Suppressor macrophage treated with lipopolysaccharide for 4 hours (primary cell): ENCODE measurements at places on chromosomes 4 and X.

DNA sequence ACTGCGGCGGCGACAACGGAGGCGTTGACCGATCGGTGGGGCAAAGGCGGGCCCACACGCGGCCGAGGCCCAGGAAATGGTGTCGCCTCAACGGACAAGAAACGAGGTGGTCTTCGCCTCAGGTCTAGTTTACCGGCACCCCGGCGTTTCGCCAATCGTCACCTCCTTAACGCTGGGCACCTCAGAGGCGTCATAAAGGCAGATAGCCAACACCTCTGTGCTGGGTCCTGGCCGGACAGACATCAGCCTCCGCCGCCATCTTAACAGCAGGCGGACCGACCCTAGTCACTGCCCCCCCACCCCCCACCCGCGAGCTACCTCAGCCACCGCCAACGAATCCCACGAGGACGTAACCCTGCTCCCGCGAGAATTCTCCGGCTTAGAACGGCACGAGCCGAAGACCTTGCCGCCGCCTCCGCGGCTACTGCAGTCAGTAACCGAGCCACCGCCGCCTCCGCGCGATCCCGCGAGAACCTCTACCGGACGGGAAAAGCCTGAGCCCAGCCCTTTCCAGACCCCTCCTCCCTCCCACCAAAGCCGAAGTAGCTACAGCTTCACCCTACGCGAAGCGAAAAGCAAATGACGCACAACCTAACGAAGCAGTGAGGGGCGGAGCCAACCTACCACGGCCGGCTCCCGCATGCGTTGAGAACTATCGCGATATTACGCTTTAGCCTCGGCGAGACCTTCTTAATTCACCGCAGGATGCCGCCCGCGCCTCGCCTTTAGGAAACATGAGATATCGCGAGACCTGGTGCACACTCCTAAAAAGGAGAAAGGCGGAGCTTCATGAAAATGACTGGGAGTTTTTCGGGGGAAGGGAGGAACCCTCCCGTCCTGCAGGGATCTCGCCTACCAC is 2.7 kb downstream of the HUWE1 start:
- DNase-seq = peak; percentile 97

- peak; percentile 69 for DNase-seq
Observed at GRCh38 chr4:22668301-22668700, 24.4 kb upstream of the GBA3 start.

GRCh38 chr4:100118181-100118580 is 72.1 kb downstream of the DDIT4L start:
- DNase-seq = no peak

- DNase-seq = no peak
Observed at GRCh38 chr4:18318682-18319388, 297.3 kb upstream of the LCORL start.

DNA sequence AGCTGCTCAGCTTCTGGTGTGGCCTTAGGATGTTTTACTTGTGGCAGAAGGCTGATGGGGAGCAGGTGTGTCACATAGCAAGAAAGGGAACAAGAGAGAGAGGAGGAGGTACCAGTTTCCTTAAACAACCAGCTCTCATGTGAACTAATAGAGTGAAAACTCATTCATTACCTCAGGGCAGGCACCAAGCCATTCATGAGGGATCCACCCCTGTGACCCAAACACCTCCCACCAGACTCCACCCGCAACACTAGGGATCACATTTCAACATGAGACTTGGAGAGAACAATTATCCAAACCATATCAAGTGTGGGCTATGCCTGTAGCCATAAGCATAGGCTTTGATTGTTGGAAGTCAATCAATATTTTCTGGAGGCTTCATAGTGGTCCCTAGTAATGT is 56.0 kb downstream of the GSX2 start:
- no peak for DNase-seq

- no peak for DNase-seq
Observed at GRCh38 chr4:13097971-13098370, 386.2 kb downstream of the RAB28 start.

GRCh38 chr4:157222771-157223160 is 2.2 kb downstream of the GRIA2 start:
- no peak for DNase-seq

DNA sequence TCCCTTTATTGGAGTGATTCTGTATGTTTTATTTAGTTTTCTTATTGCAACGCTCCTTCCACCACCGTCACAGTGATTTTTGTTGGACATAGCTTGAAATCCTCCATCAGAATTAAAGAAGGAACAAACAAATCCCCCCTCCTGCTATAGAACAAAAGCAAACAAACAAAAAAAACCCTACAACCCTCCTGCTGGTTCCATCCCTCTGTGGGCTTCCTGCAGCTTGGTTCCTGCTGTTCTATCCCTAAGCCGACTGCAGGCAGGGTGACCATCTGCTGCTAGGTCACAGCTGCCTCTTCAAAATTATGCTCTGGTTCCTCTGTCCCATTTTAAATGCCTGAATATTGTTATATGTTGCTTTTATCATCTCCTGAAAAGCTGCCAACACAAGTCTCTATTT is 116.8 kb upstream of the AGA start:
- no peak for DNase-seq

- DNase-seq = no peak
Observed at GRCh38 chr4:185309770-185310169, 86.0 kb downstream of the LRP2BP start.

GRCh38 chr4:42342459-42342858 is 54.8 kb upstream of the SHISA3 start:
- no peak for DNase-seq

DNA sequence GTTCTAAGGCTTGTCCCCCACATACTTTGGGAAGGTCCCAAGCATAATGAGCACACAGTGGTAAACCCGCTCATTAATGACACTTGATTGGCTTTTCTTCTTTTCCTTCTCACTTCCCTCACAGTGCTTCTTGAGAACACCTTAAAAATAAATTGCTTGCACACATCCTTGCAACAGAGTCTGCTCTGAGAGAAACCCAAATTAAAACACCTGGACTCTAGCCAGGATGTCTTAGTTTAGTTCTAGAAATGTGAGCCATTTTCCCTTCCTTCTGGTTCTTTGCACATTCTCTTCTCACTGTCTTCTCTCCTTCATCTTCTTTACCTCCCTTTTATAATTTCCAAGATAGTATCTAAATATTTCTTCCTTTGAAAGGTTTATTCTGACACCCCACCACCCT is 35.3 kb upstream of the COX7B2 start:
- no peak for DNase-seq

DNA sequence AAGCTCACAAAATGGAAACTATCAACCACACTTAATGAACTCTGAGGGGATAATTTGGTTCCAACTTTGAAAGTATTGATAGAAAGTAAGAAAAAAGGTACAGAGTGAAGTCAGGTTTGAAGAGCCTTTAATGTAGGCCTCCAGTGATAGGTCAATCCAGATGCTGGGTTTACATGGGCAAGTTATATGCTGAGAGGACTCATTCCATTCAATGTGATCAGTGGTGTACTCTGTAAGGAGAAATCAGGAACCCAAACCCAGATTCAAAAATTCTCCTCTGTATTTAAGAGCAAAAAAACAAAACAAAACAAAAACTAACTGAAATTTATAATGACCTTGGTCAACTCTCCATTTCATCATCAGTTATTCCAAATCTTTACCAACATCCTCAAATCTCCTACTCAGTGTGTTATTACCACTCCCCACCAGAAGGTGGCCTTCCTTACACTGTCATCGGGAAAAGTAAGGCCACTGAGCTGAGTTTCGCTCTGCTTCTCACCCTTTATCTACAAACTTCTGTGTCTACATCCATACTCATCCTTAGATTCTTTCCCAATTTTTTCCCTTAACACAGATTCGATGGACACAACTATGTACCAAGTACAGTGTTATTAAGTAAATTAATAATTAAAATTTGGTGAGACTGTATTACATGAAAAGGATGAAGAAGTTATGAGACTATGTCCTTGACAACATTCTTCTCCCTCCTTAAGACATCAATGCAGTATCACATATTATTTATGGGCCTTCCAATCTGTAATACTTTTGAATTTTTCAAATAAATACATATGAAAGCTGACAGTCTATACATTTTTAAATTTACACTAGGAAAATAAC is 88.3 kb downstream of the ZAR1 start:
- DNase-seq = peak; percentile 78

GRCh38 chr4:10366628-10367027 is 90.6 kb downstream of the ZNF518B start:
- DNase-seq = no peak

GRCh38 chr4:8048856-8049676 is 109.4 kb upstream of the AFAP1 start:
- no peak for DNase-seq

DNA sequence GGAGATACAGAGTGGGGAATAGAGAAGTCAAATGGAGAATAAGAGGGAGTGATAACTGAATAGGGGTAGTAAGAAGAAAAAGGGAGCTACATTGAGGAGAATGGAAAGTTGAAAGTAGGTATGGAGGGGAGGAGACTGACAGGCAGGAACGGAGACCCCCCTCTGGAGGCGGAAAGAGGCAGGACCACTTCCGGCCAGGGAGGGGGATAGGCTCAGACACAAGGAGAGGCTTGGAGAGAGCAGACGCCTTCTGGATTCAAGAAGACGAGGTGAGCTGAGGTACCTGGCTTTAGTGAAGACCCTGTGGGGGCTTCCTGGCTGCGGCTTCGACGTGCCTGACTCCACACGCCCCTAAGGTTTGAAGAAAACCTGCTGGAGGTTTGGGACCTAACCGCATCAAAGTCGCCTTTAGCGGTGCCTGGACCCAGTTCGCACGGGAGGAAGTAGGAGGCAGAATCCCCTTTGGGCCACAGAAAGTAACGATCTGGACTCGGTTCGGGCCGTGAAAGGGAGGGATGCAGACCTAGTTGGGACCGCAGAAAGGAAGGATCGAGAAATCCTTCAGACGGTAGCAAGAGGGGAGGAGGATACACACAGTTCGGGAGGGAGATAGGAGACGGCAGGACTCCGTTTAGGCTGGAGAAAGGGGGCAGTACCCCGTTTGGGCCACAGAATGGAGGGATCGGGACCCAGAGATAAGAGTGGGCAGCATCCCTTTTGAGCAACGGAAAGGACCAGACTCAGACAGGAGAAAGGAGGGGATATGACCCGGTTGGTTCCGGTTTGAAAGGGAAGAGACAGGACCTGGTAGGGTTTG is at the start of gene TRO:
Gene TRO (plus strand): TSS at position 215 of the 817 bp plus-strand sequence. CDS start 1,423 bp downstream, outside the sequence.
- no peak for DNase-seq

GRCh38 chr4:2843941-2844584 is 419 bp downstream of the ADD1 start:
- peak; percentile 36 for DNase-seq

GRCh38 chr4:39530682-39531081 is 3.4 kb upstream of the UGDH start:
- no peak for DNase-seq

- DNase-seq = peak; percentile 7
Observed at GRCh38 chr4:52751487-52751911, 274 bp upstream of the ERVMER34-1 start.

DNA sequence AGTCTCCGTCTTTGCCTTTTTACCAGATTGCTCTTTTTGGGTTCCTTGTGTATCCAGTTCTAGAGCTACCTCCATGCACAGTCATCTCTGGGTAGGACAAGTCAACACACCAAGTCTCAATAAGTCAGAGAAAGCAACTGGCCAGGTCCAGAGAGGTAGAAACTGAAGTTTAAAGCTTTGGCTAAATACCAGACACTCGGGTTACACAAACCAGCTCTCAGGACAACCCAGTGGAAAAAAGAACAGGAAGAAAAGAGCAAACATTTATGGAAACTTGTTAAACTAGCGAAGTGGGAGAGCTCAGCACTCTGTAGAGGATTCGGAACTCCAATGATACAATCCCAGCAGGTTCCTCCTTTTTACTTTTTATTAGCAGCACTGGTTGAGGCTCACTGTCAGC is 291.0 kb upstream of the CPEB2 start:
- DNase-seq = no peak

- no peak for DNase-seq
Observed at GRCh38 chr4:142700531-142700930, 145.6 kb downstream of the INPP4B start.

GRCh38 chr4:25509646-25510045 is 132.6 kb downstream of the ANAPC4 start:
- no peak for DNase-seq

- no peak for DNase-seq
Observed at GRCh38 chrX:78946178-78946931, 1.2 kb downstream of the P2RY10 start.

DNA sequence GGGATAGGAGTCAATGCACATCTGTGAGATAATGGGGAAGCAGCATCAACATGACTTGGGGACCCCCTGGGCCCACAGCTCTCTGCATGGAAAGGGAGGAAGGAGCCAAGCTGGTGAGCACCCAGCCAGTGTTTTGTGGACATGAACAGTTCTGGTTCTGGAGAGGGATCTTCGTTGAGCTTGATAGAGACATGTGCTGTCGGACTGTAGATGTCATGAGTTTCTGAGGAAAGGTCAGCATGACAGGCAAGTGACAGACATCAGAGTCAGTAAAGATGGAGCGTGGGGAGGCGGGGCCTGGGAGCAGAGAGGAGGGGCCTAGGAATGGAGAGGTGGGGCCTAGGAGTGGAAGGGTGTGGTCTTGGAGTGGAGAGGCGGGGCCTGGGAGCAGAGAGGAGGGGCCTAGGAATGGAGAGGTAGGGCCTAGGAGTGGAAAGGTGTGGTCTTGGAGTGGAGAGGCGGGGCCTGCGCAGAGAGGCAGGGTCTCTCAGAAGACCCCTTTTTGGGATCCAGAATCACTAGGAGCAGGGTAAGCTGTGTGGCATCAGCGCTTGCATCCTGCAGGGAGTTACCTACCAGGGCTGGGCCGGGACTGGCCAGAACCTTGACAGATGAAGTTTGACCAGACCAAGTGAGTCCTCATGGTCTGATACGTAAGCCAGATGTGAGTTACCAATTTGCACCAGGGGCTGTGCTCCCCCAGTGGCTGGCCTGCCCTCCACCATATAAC is 33.7 kb downstream of the PIGG start:
- no peak for DNase-seq

GRCh38 chr4:142698552-142698951 is 147.5 kb downstream of the INPP4B start:
- DNase-seq = no peak

GRCh38 chr4:60396341-60397049 is 803.6 kb upstream of the ADGRL3 start:
- DNase-seq = no peak

GRCh38 chrX:53714580-53715345 is 28.2 kb upstream of the HUWE1 start:
- peak; percentile 77 for DNase-seq

DNA sequence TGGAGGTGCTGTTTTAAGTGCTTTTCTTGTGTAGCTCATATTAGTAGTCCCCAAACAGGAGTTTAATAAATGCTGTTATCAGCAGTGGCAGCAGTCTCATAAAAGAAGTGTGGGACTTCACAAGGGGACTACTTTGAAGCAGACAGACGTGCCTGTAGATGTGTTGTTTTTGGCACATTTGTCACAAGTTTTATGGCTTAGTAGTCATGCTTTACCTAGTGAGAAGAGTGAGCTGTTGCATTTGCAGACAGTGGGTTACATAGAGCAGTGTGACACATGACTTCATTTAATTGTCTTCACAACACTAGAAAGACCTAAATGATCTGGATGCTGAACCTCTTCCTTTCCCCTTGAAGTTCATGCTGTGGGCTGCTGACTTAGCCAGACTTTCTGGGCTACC is 149.5 kb upstream of the MBNL3 start:
- DNase-seq = no peak

GRCh38 chr4:95216636-95217035 is 332.1 kb downstream of the UNC5C start:
- no peak for DNase-seq
